ENCODE measurements at places on chromosomes 1 and 21.

GRCh38 chr1:224245188-224245587, 62.1 kb downstream of the DEGS1 start:
- no peak for DNase-seq

DNA sequence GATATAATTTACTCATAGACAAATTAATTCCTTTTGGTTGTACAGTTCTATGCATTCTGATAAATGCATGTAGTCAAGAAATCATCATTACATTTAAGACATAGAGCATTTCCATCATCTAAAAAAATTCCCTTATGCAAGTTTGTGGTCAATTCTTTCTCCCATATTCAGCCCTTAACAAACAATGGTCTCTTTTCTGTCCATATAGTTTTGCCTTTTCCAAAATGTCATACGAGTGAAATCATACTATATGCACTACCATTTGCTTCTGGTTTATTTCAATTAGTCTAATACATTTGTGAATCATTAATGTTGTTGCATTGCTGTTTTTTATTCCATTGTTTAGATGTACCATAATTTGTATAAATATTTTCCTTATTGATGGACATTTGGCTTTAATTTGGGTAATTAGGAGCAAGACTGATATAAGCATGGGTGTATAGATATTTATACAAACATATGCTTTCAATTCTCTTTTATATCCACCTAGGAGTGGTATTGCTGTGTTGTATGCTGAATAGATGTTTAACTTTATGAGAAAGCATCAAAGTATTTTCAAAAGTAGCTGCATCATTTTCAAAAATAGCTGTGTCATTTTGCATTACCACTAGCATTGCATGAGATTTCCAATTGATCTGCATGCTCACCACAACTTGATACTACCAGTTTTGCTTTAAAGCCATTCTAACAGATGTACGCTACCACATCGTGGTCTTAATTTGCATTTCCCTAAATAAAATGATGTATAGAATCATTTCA, 397.0 kb upstream of the ADAMTS5 start:
- DNase-seq = no peak

DNA sequence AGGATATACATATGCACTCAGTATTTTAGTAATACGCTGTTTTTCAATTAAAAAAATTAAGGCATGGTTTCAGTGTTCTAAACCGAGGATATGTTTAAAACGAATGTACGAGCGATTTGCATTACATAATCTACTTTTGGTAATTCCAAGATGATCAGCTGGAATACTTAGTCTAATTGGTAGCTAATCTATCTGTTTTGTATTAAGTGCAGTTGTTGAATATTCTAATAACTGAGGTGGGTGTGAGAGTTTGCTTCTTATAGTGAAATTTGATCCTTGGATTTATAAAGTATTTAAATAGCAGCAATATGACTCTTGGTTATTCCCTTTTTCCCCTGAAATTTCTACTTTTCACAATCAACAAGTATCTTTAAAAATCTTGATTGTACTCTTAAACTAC, 1.3 kb downstream of the RNF2 start:
- DNase-seq = no peak

DNA sequence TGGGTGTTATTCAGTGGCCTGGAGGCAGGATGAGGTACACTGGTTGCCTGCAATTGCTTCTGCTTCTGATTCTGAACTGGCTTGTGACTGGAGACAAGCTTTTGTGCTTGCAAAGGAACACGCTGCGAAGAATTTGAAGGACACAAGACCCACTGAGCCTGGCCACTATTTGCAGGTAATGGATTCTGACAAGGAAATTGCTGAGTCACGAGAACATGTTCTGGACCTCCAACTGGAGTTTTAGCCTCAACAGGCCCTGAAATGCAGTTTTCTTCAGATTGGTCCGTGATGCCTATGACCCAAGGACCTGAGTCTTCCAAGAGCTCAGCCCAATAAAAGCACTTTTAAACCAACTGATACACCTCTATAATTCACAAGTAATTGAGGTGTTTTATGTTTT, 4.6 kb downstream of the RAB3GAP2 start:
- no peak for DNase-seq

DNA sequence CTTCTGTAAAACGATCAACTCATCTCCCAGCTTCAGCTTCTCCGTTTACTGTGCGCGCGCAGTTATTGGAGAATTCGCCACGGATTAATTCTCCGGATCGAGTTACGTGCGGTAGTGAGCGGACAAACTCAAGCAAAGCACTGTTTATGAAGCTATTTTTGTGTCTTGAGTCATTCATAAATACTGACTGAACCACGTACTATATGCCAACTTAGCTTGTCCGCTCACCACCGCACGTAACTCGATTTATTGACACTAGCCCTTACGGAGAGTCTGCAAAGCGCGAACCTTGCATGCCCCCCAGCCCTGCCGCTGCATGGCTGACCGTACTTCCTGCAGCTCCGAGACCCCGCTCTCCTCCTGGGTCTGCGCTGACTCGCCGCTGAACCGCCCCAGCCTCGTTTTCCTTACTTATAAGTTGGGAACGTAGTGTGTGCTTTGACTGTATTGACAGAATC, 773 bp downstream of the CHD1L start:
- no peak for DNase-seq

GRCh38 chr21:17196623-17197022, 316.2 kb upstream of the CXADR start:
- DNase-seq = no peak

- DNase-seq = no peak
These were observed 38.2 kb downstream of the CD46 start for GRCh38 chr1:207789792-207790787.

- no peak for DNase-seq
These were observed 93.6 kb upstream of the BCAR3 start for GRCh38 chr1:93775224-93775623.

DNA sequence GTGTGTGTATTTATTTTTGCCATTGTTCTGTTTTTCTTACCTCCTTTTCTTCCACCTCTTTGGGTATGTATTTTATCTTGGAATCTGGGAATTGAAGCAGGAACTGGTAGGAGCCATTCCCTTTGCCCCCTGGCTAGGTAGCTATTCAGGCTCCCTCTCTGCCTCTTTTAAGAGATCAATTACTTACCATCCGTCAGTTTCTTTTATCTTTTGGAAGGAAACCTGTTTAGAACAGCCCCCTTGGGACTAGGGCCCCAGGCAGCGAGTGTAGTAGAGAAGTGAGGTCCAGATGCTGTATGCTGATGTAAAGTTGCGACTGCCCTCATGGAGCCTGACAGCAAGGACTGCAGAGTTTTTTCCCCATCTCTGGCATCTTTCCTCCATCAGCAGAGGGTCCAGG, 41.6 kb downstream of the KIRREL1 start:
- DNase-seq = no peak

DNA sequence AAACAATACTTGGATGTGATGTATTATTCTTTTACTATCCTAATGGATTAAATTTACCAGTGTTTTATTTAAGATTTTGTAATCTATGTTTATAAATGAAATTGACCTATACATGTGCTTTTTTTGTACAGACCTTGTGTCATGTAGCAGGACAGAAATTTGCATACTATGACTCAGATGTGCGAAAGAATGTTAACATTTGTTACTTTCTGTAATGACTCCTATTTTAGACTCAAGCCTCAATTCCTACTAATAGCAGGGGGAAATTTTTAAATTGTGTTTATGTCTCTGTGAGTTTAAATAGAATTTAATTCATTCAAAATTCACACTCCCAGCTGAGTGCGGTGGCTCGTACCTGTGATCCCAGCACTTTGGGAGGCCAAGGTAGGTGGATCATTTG, 21.8 kb upstream of the RIMKLA start:
- DNase-seq = no peak

- no peak for DNase-seq
These were observed 730 bp downstream of the NOS1AP start for GRCh38 chr1:162070094-162070748.

DNA sequence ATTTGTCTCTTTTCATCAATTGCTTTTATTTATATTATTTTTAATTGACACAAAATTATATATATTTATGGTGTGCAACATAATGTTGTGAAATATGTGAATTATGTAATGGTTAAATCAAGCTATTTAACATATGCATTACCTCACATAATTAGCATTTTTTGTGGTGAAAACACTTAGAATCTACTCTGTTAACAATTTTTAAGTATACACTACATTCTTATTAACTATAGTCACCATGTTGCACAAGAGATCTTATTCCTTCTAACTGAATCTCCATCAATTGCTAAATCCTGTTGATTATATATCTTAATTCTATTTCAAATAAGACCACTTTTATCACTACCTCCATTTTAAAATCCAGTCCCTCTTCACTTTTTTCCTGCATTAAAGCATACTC, 42.5 kb downstream of the PLPPR5 start:
- no peak for DNase-seq

- DNase-seq = no peak
These were observed 348.3 kb downstream of the AJAP1 start for GRCh38 chr1:5002676-5003075.

DNA sequence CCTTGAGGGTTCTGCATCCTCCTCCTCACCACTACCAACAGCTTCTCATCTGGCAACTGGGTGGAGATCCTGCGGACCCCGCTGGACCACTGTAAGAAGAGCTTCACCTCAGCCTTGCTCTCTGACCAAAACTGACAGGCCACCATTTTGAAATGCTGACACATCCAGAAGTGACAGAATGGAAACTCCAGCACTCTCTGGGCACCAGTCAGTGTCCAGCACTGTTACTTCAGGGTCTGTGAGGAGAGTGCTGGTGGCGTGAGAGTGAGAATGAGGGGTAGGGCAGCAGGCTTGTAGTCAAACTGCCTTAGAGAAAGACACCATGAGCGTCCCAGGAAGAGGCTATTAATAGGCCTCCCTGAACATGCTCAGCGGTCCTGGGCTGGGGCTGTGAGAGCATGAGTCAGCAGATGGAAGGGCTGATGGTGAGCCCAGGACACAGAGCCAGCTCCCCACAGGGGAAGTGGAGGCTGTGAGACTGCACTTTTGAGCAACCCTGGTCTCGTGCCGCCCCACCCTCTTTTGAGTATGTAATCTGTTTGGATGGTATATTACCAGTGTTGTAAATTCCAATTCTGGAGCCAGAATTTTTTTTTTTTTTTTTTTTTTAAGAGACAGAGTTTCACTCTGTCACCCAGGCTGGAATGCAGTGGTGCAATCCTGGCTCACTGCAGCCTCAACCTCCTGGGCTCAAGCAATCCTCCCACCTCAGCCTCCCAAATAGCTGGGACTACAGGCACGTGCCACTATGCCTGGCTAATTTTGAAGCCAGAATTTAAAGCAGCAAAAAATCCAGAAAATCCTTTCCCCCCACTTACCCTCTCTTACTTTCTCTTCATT, 34.4 kb upstream of the SLC30A1 start:
- DNase-seq = no peak

- DNase-seq = no peak
These were observed 10.2 kb downstream of the RHOC start for GRCh38 chr1:112696578-112697314.

DNA sequence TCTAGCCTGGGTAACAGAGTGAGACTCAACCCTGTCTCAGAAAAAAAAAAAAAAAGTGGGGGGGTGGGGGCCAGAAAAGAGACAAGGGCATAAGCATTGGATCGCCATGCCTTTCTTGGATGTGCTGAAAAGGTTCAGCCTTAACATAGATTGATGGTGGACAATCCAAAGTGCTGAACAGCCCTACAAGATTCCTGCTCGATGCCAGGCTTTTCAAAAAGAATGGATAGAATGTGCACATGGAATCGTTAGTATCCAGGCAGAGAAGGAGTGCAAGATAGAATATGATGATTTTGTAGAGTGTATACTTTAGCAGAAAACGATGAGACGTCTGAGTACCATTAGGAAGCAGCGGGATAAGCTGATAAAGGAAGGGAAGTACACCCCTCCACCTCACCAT, 10.9 kb upstream of the COA7 start:
- no peak for DNase-seq

- DNase-seq = no peak
These were observed 22.0 kb upstream of the IFNAR1 start for GRCh38 chr21:33302796-33303195.

DNA sequence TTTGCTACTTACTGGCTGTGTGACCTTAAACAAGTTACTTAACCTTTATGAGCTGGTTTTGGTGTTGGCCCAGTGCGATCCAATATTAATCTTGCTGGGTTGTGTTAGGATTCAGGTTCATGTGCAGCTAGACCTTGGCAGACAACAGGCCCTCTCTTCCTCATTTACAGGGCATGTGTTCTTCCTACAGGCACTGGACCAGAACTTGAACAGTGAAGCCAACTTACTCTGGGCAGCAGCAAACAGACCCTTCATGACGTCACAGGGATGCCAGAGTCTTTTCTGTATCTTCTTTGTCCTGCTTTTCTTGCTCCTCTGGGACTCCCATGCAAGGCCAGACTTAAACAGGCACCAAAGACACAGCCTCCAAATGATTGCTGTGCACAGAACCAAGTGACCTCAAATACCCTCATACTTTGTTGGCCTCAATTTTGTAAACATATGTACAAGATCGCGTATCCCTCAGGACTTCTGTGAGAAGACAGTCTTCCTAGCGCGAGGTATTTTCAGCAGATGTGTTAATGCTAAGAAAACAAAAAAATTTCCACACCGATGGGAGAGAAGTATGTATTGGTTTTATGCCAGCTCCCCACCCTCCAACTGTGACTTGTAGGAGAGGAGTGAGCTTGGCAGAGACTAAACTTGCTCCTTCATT, 73.7 kb downstream of the URB2 start:
- DNase-seq = no peak

DNA sequence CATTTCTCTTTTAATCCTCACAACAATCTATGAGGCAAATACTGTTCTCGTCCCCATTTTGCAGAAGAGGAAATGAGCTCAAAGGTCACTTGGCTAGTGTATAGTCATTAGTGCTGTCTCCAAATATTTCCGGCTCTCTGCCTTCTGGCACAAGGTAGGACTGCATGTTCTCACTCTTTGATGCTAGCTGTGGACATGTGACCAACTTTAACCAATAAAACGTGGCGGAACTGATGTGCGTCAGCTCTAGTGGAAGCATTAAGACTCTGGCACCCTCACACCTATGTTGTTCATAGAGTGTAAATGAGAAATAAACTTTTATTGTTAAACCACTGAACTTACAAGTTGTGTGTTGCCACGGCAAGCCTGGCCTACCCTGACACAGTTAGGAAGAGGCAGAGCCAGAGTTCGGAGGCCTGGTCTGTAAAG, 5.0 kb upstream of the KIF21B start:
- DNase-seq = no peak

DNA sequence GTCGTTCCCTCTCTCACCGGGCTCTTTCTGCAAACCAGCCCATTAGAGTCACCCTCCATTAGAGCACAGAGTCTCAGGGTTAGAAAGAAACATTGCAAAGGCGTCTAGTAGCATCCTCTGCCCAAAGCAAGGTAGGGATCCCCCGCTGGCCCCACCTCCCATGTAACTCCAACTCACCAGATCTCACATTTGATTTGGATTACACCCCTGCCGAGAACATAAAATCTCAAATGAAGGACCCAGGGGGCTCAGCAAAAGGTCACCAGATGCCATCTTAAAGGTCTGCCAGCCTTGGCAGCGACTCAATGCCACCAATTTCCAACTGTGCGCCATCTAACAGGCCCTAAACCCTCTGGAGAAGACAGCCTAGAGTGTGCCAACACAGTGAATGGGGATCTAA, 14.1 kb downstream of the C1orf87 start:
- no peak for DNase-seq

GRCh38 chr1:232550007-232550406, 79.9 kb downstream of the SIPA1L2 start:
- no peak for DNase-seq

All from cerebellar nuclear complex (tissue), 1 donor.